Endothelial cell (in vitro differentiated cells): ENCODE measurements at places on chromosomes 12 and 14.

- no peak for DNase-seq
These were observed 149.1 kb downstream of the KIF26A start for GRCh38 chr14:104287301-104288009.

DNA sequence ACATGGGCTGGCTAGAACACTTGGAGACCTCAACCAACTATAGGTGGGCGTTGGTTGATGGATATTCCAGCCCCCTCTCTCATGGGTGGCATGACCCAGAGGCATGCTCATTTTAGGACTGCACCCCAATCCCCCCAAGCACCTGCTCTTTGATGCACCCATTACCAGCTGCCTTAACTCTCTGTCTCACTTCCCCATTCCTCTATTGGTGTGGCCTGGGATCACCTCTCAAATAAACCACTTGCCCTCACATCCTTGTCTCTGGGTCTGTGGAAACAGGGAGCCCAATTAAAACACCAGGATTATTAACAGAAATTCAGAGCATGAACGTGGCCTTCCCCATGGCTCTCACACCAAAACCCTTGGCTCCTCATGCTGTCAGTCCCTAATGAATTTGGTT lies 202.3 kb upstream of the NOS1 start:
- no peak for DNase-seq

DNA sequence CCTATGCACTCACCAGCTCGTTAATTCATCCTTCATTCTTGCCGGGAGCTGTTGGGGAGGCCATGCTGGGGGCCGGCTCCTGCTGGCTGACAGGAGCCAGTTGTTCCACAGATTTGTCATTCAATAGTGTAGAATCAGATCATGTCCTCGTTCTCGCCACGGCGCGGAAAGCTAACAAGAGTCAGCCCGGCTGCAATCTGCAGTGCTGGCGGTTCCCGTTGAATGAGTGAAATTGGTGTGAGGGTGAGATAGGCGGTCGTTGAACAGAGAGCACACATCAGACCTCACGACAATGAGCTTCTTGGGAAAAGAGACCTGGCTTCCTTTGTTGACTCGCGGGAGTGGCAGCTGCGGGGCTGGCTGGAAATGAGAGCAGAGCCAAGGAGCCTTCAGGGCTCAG lies 57.5 kb downstream of the KIF26A start:
- DNase-seq, result no peak

DNA sequence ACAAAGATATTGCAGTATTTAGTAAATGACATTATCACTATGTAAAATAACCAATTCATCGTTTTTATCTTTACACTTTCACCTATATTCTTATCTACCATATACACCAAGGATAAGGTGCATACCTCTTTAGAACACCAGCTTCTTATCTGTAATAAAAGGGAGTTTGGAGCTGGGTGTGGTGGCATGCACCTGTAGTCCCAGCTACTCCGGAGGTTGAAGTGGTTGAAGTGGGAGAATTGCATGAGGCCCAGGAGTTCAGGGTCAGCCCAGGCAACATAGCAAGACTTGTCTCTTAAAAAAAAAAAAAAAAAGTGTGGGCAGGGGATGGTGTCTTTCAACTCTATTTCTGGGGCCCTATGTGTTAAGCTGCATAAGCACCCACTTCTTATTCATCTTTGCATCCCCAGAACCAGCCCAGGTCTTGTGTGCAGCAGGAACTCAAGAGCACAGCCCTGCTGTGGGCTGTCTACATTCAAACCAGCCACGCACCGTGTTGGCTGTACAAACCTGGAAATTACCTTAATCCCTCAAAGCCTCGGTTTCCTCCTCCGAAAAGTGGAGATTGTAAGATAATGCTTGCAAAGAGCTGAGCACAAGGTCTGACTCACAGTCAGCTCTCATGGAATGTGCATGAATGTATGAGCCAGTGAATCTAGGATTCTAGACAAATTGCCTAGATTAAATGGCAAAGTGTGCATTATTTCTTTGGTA lies 256.6 kb upstream of the FOXN3 start:
- no peak for DNase-seq

DNA sequence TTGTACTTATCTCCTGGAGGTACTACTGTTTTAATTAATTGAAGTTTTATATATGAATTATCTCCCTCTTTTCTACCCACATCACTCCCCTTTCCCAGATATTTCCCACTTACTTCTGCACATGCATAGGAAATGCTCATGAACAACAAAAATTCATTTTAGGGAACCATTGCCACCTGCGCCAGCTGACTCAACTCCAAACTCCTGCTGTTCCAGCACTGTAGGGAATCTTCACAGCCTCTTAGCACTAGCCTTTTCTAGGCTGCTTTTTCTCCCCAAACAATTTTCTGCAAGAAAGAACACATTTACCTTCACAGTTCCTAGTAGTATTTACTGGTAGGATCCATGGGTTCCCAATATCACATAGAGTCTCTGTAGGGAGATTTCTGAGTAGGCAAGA lies 268.4 kb downstream of the LRFN5 start:
- DNase-seq, result no peak

DNA sequence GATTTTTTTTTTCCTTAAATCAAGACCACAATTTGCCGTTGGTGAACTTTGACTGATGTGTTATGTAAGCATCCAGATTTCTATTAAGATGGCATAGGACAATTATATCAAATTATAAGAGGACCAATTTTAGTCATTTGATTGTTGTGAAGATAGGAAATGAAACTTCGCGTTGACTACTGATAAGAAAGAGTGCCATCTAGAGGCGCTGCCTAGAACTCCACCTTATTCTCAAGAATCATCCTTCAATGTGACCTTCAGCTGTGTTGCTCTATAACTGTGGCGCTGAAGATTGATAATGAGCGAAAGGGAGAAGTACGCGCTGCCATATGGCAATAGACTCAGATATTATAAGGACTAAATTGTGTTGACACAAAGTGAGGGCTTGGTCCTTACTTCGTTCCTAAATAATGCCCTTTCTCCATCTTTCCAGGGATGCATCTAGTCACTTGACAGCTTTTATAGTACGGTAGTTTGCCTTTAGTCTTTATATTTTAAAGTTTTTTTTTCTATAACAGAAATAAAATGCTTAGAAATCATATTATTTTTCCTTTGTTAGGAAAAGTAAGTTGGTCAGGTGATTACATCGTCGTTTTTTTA lies 350.8 kb upstream of the STXBP6 start:
- peak; percentile 57 for DNase-seq

GRCh38 chr12:105462831-105463230 lies 132.3 kb downstream of the C12orf75 start:
- no peak for DNase-seq

GRCh38 chr14:76227450-76228050 lies 75.8 kb downstream of the GPATCH2L start:
- no peak for DNase-seq

DNA sequence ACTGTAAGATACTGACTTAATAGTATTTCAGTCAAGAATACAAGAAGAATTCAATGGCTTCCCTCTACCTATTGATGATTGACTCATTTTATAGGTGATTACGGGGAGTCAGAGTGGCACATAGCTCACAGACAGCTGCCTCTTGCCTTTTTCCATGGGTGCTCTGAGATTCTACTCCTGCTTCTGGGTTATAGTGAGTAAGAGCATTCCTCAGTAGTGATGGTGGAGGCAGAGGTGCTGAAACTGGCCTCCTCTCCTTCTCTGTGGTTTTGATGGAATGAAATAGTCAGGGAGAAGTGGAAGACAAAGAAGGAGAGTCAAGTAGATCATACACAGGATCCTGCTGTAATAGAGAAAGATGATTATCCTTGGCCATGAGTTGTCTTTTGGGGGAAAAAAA lies 438.2 kb upstream of the FAR2 start:
- no peak for DNase-seq

- DNase-seq, result no peak
These were observed 774.8 kb downstream of the VRK1 start for GRCh38 chr14:97571866-97572555.

DNA sequence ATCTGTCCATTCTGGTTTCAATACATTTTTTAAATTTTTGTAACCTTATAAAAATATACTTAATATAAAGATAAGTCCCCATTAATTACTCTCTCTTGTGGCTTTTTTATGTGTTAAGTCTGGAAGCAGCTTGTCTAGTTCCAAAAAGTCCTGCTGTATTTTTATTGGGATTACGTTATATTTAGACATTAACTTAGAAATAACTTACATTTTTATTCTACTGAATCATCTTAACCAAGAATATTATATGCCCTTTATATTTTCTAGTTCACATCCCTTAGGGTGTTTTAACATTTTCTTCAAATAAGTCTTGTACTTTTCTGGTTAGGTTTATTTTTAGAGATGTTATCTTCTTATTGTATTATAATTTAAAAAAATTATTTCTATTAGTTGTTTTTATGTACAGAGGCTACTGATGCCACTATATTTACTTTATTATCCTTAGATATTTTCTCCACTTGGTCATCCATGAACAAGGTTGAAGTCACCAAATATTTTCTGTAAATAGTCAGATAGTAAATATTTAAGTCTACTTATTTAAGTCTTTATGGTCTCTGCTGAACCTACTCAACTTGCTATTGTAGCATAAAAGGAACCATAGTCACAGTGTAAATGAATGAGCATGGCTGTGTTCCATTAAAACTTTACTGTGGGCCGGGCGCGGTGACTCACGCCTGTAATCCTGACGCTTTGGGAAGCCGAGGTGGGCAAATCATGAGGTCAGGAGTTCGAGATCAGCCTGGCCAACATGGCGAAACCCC lies 132.4 kb upstream of the NEDD1 start:
- DNase-seq, result no peak

DNA sequence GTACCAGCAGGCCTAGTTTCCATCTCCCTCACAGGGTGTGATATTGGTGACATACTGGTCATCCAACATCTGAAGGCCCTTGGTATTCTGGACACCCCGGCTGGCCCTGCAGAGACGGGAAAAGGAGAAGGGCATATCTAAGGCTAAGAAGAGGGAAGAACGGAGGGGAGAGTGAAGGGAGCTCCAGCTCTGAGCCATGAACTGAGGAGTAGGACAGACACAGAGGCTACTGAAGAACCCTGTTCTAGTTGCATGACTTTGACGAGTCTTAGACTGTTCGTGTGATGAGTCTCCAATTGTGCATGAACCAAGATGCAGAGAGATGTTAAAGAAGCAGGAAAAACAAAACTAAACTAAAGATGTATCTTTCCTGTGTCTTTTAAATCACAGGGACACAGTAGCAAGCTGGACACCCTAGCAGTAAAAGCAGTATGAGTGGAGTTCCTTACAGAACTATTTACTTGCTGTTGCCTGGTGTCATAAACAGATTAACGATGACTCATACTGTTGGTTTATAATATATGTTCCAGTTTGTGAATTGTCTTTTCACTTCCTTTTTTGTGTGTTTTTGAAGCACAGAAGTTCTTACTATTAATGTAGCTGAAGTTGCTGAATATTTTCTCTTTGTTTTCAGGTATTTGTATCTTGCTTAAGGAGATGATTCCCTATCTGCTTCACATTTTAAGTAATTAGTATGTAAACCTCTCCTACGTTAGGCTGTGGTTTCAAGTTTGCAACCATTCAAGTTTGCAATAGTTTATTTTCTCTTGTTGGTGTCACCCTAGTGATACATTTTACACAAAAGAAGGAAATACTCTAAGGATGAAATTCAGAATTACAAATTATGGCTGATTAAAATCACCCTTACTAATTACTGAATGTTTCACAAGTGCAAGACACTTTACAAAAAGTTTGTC lies 15.7 kb downstream of the FAR2 start:
- DNase-seq, result no peak

GRCh38 chr12:2979806-2980205 lies 20.6 kb downstream of the TEAD4 start:
- DNase-seq, result no peak

GRCh38 chr12:19131025-19131444 lies 1.5 kb downstream of the PLEKHA5 start:
- DNase-seq, result peak; percentile 6

DNA sequence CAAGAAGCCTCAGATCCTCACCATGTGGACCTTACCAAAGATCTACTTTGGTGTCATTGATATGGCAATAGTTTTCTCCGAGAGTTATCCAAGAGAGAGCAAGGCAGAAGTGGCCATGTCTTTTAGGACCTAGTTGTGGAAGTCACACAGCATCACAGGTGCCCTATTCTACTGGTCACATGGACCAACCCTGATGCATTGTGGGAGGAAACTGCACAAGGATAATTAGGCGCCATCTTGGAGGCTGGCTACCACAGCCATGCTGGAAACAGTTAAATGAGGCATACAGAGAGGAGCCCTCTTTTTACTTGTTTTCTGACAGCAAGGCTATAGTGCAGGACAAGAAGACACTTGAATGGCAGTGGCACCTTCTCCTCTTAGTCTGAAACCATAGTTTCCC lies 49.8 kb downstream of the GNS start:
- DNase-seq, result no peak

DNA sequence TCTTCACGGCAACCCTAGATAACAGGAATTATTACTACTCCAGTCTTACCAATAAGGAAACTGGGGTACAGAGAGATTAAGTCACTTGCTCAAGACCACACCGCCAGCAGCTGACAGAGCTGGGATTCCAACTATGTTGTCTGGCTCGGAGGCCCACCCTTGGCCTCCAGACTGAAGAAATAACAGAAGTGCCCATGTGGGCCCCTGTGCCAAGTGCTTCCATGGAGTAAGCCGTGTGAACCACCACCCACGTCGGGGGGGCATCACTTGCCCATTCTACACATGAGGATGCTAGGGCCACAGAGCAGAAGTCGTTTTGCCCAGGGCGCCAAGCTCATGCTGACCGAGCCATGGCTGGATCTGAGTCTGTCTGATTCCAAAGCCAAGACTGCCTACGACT lies 926 bp upstream of the CMKLR1 start:
- DNase-seq, result no peak

DNA sequence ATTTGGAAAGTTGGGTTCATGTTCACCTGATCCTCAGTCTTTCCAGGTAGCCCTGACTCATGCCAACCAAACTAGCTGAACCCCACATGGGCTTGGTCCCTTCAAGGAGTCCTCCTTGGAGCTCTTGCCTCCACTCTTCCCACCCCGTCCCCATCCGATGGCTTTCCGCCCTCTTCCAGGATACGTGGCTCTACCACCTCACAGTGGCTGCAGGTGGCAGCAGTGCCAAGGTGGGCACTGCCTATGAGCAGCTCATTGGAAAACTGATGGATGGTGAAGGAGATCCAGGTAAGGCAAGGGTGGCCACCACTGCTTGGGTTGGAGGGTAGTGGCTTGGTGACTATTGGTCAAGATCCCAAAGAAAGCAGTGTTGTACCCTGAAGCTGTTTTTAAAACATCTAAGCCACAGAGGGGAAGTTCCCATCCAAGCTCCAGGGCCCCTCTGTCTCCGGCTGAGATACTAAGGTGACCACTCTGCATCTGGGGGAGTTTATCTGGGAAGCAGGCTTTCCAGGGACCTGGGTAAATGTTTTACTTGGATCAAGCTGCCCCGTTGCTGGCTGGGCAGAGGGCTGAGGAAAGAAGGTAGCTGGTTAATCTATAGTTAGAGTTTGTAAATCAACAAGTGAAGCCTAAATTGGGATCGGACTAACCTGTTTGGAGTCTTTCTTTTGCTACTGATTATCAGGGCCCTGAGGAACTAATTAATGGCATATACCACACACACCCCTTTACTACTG lies 23.7 kb downstream of the PIGH start:
- no peak for DNase-seq

DNA sequence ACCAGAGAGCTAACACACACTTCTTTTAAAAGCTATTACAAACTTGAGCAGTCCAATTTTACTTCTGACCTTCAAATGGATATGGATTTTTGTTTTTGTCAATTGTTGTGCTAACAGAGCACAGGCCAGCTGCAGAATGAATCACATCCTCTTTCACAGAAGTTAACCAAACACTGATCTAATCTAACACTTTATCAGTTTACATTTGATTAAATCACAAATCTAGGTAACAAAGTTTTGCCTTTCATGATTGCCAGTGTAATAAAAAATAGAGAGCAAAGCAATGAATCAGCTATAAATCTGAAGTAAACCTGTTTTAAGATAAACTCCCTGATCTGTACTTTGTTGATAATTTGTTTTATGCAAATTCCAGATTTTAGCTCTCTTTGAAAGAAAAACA lies 273.1 kb upstream of the RGS6 start:
- DNase-seq, result no peak
